Activated T-cell treated with anti-CD3 and anti-CD28 coated beads, Interleukin-2, amount 50 U/mL, for 1 hour (primary cell): ENCODE measurements at places on chromosomes 11 and 22.

DNA sequence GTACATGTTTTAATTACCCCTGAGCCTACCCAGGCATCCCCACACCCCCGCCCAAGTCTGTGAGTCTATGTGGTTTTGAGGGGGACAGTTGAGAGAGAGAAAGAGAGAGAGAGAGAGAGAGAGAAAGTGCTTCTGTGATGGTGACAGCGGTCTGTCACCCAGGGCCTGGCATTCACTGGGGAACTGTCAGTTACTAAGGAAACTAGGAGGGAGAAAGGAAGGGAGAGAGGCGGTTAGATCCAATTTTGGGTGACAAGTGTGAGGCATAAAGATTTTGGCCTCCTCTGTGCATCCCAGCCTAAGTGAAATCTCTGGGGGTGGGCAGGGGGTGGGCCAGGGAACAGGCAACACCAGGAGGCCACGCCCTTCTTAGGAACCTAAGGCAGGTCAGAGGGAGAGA is 498.3 kb downstream of the BUD13 start:
- DNase-seq: no peak

GRCh38 chr11:58055806-58056401 is 25.2 kb downstream of the OR6Q1 start:
- DNase-seq: no peak

- no peak for DNase-seq
Observed at GRCh38 chr11:120808616-120809050, 215.3 kb upstream of the TBCEL start.

DNA sequence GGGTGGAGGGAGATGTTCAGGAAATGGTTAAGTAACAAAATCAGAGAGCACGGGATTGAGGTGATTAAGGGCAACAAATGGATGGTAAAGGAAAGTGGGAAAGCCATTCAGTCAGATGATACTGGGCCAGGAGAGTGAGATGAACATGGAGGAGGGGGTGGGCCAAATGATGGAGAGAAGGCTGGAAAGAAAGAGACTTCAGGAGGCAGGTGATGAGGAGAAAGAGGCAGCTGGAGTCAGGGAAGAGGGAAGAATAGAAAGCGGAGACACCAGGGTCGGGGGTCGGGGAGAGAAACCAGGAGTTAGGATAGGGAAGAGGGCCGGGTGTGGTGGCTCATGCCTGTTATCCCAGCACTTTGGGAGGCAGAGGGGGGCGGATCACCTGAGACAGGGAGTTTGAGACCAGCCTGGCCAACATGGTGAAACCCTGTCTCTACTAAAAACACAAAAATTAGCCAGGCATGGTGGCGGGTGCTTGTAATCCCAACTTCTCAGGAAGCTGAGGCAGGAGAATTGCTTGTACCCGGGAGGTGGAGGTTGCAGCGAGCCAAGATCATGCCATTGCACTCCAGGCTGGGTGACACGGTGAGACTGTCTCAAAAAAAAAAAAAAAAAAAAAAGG is 4.7 kb upstream of the KDM2A start:
- DNase-seq: no peak

- no peak for DNase-seq
Observed at GRCh38 chr11:125594958-125595357, 2.3 kb downstream of the STT3A start.

DNA sequence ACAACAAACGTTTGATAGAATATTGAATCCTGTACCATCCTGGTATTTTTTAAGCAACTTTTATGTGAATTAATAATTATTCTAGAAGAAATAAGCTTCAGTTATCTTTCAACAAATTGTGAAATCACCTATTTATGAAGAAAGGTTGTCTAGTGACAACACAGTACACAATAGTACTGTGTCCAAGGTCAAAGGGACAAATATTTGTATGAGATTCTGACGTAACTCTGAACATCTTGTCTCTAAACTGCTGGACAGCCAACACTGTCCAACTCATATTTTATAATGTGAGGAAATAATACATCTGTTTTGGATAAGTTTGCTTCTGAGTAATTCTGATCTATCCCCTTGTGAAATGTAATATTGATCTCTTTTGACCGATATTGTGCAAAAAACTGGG is 18.9 kb downstream of the CASP5 start:
- no peak for DNase-seq

DNA sequence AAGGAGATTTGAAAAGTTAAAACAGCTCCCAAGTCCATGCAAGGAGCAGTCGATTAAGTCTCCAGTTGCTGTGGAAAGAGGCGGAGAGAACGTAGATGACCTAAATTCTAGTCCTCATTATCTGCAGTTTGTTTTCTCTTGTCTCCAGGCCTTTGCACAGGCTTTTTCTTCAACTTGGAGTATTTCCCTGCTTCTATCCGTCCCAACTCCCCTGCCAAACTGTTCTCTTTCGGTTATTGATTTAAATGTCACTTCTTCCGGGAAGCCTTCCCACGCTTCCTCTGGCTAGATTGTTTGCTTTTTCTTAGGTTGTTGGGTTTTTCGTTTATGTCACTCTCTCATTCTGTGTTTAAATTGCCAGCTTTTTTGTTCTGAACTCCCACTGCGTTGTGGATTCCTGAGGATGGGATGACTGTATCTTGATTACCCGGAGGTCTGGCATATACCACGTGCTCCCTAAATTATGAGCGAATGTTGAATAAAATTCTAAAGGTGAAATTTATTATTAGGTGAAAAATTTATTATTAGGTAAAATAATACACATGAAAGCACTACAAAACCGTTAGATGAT is 463 bp downstream of the TMEM126B start:
- DNase-seq: no peak

GRCh38 chr11:117300773-117301172 is 9.6 kb downstream of the BACE1-AS start:
- DNase-seq: no peak
